ENCODE measurements at places on chromosomes 4 and X. TPM values are rescaled to one million over a fixed set of nuclear protein-coding genes. Genes with fewer than 3 reads are reported as not detected.
A peak's percentile ranks its signal among the peaks of the same experiment; 100 is the strongest.

DNA sequence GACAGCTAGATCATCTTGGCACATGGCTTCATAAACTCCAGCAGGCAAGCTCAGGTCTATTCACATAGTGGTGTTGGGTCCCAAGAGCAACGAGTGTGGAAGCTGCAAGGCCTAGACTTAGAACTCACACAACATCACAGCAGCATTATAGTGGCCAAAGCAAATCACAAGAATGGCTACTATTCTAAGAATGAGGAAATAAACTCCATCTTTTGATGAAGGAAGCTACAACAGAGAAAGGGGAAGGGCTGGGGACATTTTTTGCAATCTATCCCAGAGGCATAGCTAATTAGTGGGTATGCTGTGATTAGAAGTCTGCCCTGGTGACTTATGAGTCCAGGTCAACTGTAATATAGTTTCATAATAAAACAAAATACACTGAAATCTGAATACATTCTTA is 42.9 kb upstream of the TAB3 start:
- no peak for DNase-seq

DNA sequence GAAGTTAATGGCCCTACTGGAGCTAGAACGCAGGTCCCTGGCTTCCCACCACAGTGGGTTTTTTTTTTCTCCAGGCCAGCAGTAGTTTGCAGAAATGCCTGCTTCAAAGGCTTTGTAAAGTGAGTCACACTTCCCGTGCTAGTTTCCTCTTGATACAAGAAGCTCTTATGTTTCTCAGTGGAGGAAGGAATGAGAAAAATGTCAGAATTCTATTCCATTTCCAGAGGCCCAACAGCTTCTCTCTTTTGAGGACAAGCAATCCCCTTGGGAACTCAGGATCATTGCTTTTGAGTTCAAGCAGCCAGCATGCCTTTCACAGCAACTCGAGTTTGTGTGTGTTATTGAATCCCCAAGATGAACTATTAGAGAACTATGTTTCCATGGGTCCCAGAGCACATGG is 134.3 kb downstream of the GUCY2F start:
- peak; percentile 12 for DNase-seq

DNA sequence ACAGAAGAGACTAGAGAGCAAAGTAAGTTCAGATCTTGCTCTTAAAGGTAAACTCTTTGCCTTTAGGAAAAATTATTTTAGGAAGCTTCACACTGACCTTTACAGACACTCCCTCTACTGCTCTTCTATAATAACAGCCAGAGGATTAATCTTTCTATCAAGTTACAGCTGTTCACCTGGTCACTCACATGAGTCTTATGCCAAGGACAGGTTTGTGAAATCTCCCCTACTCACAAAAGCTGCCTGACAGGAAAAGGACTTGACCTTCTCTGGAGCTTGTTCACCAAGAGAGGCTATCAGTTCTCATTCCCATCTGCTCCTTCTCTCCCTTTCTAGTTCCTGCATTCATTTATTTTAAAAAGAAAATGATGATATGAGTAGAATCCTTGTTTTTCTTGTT is 117.3 kb downstream of the C4orf51 start:
- no peak for DNase-seq

DNA sequence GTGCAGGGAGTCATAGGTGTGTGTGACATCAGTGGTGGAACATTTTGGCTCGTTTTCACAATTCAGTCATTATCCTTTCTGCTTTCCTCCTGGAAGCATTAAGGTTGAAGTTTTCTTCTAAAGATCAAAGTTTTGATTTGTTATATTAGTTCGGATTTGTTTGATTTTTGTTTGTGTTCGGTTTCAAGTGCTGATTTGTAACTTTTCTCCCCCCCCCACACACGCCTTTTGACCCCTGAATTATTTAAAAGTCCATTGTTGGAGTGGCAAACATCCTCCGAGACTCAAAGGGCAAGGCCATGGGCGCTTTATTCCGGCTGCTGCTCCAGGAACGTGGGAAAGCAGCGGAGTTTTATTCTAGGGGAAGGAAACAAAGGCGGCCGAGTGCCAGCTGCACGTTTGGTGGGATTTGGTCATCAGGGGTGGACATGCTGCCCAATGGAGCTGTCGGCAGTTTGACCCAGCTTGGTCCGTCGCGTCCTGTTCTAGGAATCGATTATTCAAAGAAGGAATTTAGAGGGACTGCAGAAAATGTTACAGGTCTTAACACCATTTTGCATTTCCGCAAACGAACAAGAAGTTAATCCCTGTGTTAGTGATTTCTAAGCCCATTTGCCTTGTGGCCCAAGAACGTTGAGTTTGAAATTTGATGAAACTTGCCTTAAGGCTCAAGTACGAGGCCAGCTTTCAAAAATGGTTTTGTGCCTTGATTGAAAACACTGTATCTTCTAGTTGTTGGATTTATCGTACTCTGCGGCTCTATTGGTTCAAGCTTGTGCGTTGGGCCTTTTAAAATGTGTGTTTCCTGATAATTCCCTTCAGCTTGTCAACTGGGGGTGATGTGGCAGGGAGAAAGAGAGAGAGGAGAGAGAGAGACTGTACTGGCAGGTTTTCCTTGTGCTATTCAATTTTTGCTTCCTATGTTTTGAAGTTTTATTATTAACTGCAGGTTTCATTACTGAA is 565 bp upstream of the ZNF41 start:
- no peak for DNase-seq

DNA sequence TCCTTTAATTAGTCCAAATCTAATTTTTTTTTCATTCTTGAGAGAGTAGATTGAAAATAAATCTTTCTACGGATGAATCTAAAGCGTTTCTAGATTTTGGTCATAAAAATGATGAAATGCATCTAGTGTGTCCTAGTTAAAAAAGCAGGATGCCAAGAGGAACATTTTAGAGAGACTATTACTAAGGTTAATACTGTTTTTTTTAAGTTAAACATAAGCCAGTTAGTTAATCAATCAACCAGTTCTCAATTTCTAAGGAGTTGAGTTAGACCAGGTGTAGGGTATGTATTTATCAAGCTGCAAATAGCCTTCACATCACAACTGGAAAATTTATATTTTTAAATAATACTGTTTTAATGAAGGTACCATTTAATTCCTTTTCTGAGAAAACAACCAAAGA is 679.5 kb upstream of the IGFBP7 start:
- DNase-seq, result no peak

- DNase-seq, result no peak
These were observed 31.8 kb downstream of the PLAC8 start for GRCh38 chr4:83082777-83083176.

- no peak for DNase-seq
These were observed 1.1 kb upstream of the PGRMC2 start for GRCh38 chr4:128288689-128289106.

DNA sequence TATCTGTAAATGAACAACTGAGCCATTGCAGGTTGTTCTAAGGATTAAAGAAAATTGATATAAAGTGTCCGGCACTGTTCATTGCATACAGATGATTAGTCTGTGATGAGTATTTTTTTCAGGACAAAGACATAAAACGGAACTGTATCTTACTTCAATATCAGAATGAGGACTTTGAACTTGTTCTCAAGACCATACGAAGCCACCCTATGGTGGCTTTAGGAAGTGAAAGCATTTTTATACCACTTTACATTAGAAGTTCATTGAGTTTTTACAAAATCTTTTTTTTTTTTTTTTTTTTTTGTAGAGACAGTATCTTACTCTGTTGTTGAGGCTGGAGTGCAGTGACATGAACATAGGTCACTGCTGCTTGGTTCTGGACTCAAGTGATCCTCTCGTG is 45.2 kb upstream of the TRIM2 start:
- DNase-seq, result no peak

DNA sequence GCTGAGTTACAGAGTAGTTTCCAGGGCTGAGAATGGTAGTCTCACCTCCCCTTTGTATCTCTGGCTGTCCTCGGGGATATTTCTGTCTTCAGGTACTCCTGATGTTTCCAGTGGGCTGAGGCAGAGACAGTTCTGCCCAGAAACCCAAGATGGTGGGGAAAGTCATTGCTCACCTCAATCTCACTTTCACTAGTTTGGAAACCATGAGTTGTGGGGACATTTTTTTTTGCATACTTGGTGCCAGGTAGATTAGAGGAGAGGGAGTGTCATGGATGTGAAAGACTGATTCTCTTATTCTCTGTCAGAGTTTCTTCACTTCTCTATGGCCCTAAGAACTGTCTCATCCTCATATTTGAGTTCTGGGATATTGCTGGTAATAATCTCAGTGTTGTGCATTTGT is 708.6 kb upstream of the MAGEB2 start:
- no peak for DNase-seq

- DNase-seq, result no peak
These were observed 99.4 kb upstream of the STX18 start for GRCh38 chr4:4641254-4641653.

GRCh38 chr4:113026556-113026955 is 22.9 kb upstream of the ANK2 start:
- peak; percentile 9 for DNase-seq

DNA sequence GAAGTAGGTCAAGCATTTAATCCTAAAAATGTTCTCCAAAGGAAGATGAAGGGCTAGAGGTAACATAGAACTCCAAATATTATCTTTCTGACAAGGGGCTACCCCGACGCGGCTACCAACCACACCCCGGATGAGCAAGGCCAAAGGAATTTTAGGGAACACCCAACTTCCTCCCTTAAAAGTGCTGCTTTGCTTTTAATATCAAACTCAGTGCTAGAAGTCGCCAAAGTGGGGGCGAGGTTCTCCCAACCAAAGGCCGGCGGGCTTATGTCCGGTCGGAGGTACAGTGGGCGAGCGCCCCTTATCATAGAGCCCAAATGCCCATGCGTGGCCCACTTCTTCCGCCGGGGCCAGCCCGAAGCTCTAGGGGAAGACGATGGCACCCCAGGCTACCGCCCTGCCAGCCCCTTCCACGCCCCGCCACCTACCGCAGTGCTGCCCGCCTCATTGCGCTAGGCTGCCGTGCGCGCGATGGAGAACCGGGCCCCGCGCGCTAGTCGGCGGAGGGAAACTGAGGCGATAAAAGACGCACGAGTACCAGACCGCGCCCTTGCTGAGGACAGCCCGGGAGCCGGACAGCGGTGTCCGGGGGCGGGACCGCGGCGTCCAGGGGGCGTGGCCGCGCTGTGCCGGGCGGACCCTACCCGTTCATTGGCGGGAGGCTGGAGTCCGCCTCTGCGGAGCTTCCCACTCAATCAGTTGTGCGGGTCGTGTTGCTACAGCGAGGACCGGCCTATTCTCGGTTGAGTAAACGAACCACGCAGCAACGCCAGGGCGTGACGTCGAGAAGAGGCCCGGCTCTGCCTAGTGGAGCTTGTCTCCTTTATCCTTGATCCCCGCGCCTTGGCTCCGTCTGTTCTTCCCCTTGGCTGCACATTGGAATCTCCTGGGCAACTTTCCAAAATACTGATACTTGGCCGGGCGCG is at the start of gene ACOT9:
TSS of gene ACOT9 (minus strand) at position 580 of the 926 bp plus-strand sequence. CDS start at position 448, 132 bp downstream.
- DNase-seq, result peak; percentile 86

GRCh38 chrX:53287493-53288138 is 6.2 kb upstream of the IQSEC2 start:
- DNase-seq, result no peak

DNA sequence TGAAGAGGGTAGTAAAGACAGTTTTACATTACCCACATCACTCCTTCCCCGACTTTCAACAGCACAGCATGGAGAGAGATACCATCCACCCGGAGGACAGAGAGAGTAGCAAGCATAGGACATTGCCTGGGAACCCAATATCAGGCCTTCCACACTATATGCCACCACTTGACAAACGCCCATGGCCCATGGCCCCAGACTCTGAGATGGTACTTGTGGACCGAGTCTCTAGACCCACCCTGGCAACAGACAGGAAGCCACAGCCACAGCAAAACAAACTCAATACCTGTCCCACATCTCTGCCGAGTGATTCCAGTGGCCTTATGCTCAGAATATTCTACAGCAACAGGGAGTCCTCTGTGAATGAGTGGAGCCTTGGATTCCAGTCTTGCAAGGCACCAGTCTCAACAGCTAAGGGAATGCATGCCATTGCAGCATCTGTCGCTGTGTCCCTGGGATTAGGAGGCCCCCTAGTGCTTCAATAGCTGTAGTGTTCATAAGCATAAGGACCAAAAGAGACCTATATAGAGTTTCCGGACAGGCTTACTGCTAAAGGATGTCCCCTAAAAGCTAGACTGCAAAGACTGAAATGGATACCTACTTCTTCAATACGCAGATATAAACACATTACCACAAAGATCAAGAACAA is 14.7 kb upstream of the CT55 start:
- DNase-seq, result no peak

- DNase-seq, result no peak
These were observed 812 bp upstream of the KDM6A start for GRCh38 chrX:44871931-44872820.

DNA sequence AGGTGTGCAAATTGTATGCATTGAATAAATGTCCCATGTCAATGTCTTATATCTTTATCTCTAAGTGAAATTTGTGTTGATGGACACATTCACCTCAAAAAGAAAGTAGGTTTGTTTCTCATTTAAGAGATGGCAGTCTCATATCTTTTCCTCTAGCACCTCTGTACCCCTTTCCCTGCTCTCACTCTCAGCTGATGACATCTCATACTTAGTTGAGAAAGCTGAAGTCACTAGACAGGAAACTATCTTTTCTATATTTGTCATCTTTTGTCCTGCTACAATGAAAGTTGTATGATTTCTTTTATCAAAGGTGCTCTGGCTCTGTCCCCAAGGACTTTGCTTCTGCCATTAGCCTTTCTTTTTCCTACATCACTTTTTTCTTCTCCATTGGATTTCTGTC is 84.0 kb upstream of the GRPR start:
- DNase-seq, result no peak

- DNase-seq, result no peak
These were observed 4.4 kb downstream of the MXD4 start for GRCh38 chr4:2257361-2258081.

- DNase-seq, result no peak
These were observed 89.7 kb upstream of the NPNT start for GRCh38 chr4:105805501-105806120.

NWD2 gene
- 0.04 TPM for total RNA-seq

DBET gene
- not detected for total RNA-seq

MFAP3L gene
- total RNA-seq, result 14.2 TPM

FOXR2 gene
- total RNA-seq, result not detected

SNX25 gene
- 15.5 TPM for total RNA-seq

RNF175 gene
- total RNA-seq, result 1.0 TPM

F8 gene
- 3.3 TPM for total RNA-seq

HERC5 gene
- 6.6 TPM for total RNA-seq

ERVMER34-1 gene
- 3.5 TPM for total RNA-seq

TCEAL7 gene
- total RNA-seq, result 23.1 TPM

PAGE4 gene
- total RNA-seq, result not detected

P2RY4 gene
- total RNA-seq, result not detected

ANK2 gene
- total RNA-seq, result 46.0 TPM

Measured in kidney epithelial cell (primary cell).